Breast epithelium (tissue), 4 donors: ENCODE measurements at places on chromosomes 5 and 9.

- no peak overlapping the region for H3K4me3 ChIP-seq
- no peaks in the 10 kb centered on the region for H3K27me3 ChIP-seq
- no peak for DNase-seq
- H3K36me3 ChIP-seq, result no peaks in the 10 kb centered on the region
Measured at GRCh38 chr5:80031109-80031508, 4.0 kb upstream of the THBS4 start.

- no peaks in the 10 kb centered on the region for H3K36me3 ChIP-seq
- H3K27me3 ChIP-seq, result no peaks in the 10 kb centered on the region
- no peak overlapping the region for H3K4me3 ChIP-seq
Measured at GRCh38 chr9:137015540-137015930, 12.5 kb downstream of the ABCA2 start.

DNA sequence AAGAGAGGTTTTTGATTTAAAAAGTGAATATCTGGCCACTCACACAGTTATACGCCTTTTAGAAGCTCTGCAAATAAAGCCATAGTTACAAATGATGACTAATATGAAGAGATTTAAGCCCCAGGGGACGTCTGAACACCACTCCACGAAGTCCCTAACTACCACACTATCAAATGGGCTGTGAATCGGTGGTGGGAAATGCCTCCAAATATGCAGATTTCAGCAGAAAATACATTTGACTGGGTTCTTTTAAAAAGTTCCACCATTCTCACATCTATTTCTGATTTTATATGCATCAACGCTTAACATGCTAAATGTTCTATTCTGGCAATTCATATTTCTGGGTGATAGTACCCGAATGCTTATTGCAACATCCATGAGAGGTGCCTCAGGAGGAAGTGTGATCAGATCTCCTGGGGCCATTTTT is 22.5 kb downstream of the TICAM2 start:
- no peak overlapping the region for H3K4me3 ChIP-seq
- no peaks in the 10 kb centered on the region for H3K4me1 ChIP-seq
- no peaks in the 10 kb centered on the region for H3K27me3 ChIP-seq
- no peak overlapping the region for H3K27ac ChIP-seq

GRCh38 chr5:10073441-10074104 is 176.1 kb downstream of the ATPSCKMT start:
- H3K4me3 ChIP-seq, result no peak overlapping the region
- no peaks in the 10 kb centered on the region for H3K27me3 ChIP-seq
- DNase-seq, result no peak
- no peaks in the 10 kb centered on the region for H3K4me1 ChIP-seq

DNA sequence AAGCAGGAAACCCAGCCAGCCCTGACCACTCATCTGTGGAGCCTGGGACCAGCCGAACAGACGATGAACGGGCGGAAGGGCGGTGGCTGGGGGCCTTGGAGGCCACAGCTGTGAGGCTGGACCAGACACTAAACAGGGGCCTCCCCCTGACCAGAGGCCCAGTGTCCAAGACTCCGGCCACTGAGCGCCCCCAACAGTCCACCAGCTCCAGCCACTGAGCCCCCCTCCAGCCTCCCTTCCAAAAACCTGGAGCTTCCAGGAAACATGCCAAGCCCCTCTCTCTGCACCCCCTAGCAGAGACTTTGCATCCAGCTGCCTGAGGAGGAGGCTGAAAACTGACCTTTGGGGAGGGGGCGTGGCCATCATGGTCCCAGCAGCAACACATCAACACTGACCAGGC is 23.2 kb downstream of the CNTFR start:
- no peaks in the 10 kb centered on the region for H3K36me3 ChIP-seq
- no peaks in the 10 kb centered on the region for H3K27me3 ChIP-seq
- H3K27ac ChIP-seq, result no peak overlapping the region

DNA sequence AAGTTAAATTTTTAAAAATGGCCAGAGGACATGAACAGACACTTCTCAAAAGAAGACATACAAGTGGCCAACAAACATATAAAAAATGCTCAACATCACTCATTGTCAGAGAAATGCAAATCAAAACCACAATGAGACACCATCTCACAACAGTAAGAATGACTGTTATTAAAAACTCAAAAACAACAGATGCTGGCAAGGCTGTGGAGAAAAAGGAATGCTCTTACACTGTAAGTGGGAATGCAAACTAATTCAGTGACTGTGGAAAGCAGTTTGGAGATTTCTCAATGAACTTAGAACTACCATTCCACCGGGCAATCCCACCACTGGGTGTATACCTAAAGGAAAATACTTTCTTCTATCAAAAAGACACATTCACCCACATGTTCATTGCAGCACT is 168.5 kb upstream of the PIK3R1 start:
- peak overlapping the region; percentile 38 for H3K27ac ChIP-seq
- no peak for DNase-seq
- H3K4me3 ChIP-seq, result no peak overlapping the region

- H3K27ac ChIP-seq, result no peak overlapping the region
- no peaks in the 10 kb centered on the region for H3K36me3 ChIP-seq
- no peaks in the 10 kb centered on the region for H3K4me1 ChIP-seq
- no peak overlapping the region for H3K4me3 ChIP-seq
- no peak for DNase-seq
- H3K27me3 ChIP-seq, result no peaks in the 10 kb centered on the region
Measured at GRCh38 chr5:111060169-111060568, 11.3 kb upstream of the TSLP start.

DNA sequence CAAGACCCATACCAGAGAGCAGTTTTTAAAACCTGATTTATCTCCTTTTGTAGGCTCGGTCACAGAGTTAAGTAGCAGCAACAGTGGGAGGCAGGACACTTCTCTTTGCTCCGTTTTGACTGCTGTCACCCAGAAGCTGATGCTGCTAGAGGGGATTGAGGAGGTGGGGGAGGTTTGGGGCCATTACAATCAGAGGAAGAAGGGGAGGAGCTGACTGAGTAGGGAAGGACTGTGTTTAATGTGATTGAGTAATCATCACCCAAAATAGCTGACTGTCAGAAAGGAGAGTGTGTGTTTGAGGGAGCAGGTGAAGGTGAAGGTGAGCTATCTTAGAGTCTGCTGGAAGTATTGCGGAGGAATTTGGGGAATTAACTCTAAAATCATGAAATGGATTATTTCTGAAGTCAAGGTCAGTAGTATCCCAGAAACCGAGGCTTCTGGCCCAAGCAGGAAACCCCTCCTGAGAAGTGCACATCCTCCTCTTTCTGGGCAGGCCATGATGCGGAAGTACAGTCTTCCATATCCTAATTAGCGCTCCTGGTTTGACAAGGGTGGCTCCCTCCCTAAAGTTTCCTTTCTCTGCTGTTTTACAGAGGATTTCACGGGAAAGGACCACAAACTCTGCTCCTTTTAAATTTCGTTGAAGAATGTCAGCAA is 214.9 kb downstream of the PLK2 start:
- H3K27ac ChIP-seq, result peak overlapping the region; percentile 16
- H3K4me3 ChIP-seq, result no peak overlapping the region
- H3K36me3 ChIP-seq, result no peaks in the 10 kb centered on the region
- DNase-seq, result no peak

- H3K4me3 ChIP-seq, result no peak overlapping the region
- no peaks in the 10 kb centered on the region for H3K36me3 ChIP-seq
- H3K27ac ChIP-seq, result no peak overlapping the region
- no peaks in the 10 kb centered on the region for H3K27me3 ChIP-seq
- H3K4me1 ChIP-seq, result no peaks in the 10 kb centered on the region
Measured at GRCh38 chr5:113917997-113918396, 404.5 kb downstream of the YTHDC2 start.

DNA sequence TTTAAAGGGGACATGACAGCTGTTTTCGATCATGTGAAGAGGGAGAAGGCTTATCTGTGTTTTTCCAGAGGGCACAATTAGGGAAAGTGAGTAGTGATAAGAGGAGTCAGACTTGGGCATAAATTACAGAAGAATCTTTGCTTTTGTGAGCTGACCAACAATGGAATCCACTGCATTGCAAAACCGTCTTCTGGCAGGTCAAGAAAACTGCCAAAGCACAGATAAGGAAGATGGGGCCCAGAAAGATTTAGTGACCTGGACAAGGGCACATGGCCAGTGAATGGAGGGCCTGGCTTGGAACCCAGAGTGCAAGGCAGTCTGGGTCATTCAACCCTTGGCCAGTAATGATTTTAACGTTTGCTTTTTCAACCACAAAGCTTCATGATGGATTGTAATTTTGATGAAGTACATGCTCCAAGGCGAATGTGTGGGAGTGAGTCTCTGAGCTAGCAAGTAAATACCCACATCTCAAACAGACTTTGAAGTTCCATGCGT is 153.2 kb upstream of the MAST4 start:
- H3K27me3 ChIP-seq, result no peaks in the 10 kb centered on the region
- no peaks in the 10 kb centered on the region for H3K4me1 ChIP-seq
- H3K4me3 ChIP-seq, result no peak overlapping the region
- DNase-seq, result no peak

- no peak overlapping the region for H3K27ac ChIP-seq
- H3K27me3 ChIP-seq, result no peaks in the 10 kb centered on the region
- no peaks in the 10 kb centered on the region for H3K36me3 ChIP-seq
- no peak for DNase-seq
Measured at GRCh38 chr9:91391818-91392217, 30.1 kb upstream of the AUH start.

GRCh38 chr9:123049589-123050222 is 16.2 kb downstream of the GPR21 start:
- DNase-seq, result no peak
- H3K4me1 ChIP-seq, result no peaks in the 10 kb centered on the region
- no peak overlapping the region for H3K4me3 ChIP-seq
- no peaks in the 10 kb centered on the region for H3K27me3 ChIP-seq
- no peak overlapping the region for H3K27ac ChIP-seq

DNA sequence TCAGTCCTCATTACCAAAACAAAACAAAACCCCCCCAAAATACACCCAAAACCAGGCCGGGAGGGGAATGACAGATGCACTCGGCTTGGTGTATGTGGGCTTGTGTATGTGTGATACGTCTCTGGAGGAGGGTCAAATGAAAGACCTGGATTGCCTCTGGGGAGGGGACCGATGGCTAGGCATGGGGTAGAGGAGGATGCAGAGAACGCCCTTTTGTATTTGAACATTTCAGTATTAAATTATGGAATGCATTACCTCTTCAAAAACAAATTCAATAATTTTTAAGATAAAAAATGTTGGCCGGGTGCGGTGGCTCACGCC is 61.4 kb downstream of the LMX1B start:
- H3K4me3 ChIP-seq, result no peak overlapping the region
- peaks cover 5% of the 10 kb centered on the region for H3K27me3 ChIP-seq
- DNase-seq, result no peak

DNA sequence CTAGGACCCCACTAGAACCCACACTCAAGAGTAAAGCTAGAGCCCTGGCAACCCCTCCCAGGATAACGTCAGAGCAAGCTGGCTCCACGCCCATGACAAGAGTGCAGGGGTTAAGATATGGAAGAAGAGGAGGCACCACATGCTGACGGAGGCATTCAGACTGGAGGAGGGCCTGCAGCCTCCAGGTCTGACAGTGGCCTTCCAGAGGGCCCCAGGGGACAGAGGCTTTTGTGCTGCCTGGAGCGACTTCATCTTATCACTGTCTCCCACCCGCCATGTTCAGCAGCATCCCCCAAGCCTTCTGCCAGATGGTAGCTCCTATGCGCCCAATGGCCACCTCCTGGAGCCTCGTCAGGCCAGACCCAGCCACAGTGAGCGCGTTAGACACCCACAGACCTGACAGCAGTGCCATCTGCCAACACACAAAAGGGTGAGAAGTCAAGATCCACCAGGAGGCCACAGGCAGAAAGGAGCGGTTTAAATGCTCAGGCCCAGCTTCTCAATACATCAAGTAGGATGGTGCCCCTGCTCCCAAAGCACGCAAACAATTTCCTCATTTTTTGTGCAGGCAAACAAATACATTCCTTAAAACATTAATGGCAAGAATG is 65.8 kb downstream of the C5orf15 start:
- H3K4me1 ChIP-seq, result no peaks in the 10 kb centered on the region
- no peak for DNase-seq
- H3K27me3 ChIP-seq, result no peaks in the 10 kb centered on the region
- no peak overlapping the region for H3K27ac ChIP-seq

DNA sequence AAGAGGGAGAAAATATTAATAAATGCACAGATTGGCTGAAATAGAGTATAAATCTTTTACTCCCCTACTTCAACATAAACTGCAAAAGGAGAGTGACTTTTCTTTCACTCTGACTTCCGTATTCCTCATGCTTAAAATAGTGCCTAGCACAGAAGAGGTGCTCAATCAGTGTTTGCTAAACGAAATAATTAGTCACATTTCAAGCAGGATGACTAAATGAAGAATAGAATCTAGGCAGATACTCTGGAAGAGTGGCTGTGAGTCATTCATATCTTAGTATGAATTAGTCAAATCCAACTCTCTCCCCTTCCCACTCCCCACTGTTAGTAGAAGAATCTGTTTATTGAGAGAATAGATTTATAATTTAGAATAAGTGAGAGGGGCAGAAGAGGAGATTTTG is 4.8 kb downstream of the CD274 start:
- H3K4me1 ChIP-seq, result no peaks in the 10 kb centered on the region
- no peaks in the 10 kb centered on the region for H3K27me3 ChIP-seq
- no peaks in the 10 kb centered on the region for H3K36me3 ChIP-seq
- no peak overlapping the region for H3K4me3 ChIP-seq
- H3K27ac ChIP-seq, result no peak overlapping the region

- no peak overlapping the region for H3K4me3 ChIP-seq
- H3K4me1 ChIP-seq, result no peaks in the 10 kb centered on the region
- no peaks in the 10 kb centered on the region for H3K27me3 ChIP-seq
- no peak overlapping the region for H3K27ac ChIP-seq
- DNase-seq, result no peak
Measured at GRCh38 chr9:133784731-133785561, 46.8 kb upstream of the SARDH start.

GRCh38 chr5:82561797-82562196 is 283.6 kb upstream of the RPS23 start:
- no peaks in the 10 kb centered on the region for H3K27me3 ChIP-seq
- no peak overlapping the region for H3K4me3 ChIP-seq
- H3K27ac ChIP-seq, result no peak overlapping the region
- no peaks in the 10 kb centered on the region for H3K4me1 ChIP-seq

DNA sequence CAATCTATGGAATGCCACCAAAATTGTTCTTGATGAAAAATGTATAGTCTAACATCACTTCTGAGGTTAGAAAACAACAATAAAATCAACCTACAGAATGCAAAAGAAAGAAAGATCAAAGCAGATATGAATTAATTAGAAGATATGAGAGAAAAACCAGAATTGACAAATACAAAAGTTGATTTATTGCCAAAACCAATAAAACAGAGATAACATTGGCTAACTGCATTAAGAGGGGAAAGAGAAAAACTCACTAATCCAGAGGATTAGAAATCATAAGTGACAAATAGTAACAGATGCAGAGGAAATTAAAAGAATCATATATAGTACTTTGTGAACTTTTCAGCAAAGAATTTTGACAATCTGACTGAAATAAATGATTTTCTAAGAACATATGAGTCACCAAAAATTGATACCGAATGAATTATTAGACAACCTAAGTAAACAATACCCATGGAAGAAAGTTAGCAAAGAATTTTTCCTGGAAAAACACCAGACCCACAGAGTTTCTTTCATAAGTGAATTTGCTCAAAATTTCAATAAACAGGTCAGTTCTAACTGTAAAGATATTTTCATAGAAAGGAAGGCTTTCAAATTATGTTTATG is 167.7 kb downstream of the AOPEP start:
- no peaks in the 10 kb centered on the region for H3K4me1 ChIP-seq
- no peaks in the 10 kb centered on the region for H3K27me3 ChIP-seq
- H3K4me3 ChIP-seq, result no peak overlapping the region
- no peaks in the 10 kb centered on the region for H3K36me3 ChIP-seq

GRCh38 chr9:88464851-88465250 is 70.1 kb upstream of the NXNL2 start:
- H3K27me3 ChIP-seq, result no peaks in the 10 kb centered on the region
- H3K27ac ChIP-seq, result no peak overlapping the region
- no peak overlapping the region for H3K4me3 ChIP-seq
- DNase-seq, result no peak

- H3K27me3 ChIP-seq, result no peaks in the 10 kb centered on the region
- H3K27ac ChIP-seq, result peak overlapping the region; percentile 94
- no peaks in the 10 kb centered on the region for H3K36me3 ChIP-seq
- H3K4me1 ChIP-seq, result peaks cover 17% of the 10 kb centered on the region
- no peak for DNase-seq
Measured at GRCh38 chr5:141864371-141865370, 13.5 kb downstream of the PCDH1 start.
